ENCODE measurements at places on chromosomes 5 and 9.

DNA sequence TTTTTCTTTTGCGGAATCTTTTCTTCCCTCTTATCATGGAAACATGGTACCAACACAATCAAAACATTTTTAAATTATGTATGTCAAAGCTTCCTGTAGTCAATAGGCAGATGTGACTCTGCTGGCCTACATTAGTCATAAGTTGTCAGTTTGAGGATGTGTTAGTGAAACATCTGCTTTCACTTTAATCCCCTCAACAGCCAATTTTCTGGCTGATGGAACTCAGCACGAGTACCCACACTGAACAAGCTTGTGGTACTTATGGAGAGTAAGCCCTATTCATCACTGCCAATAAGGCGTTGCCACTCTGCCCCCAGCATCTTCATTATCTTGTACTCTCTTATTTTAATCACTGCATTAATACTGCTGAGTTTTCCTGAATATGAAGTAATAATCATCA, 1034.4 kb downstream of the CDH9 start:
- DNase-seq: no peak

- no peak for DNase-seq
Measured at GRCh38 chr5:172599204-172599567, 41.9 kb upstream of the NEURL1B start.

- peak; percentile 57 for DNase-seq
Measured at GRCh38 chr5:58294598-58295305, 165.1 kb downstream of the PLK2 start.

DNA sequence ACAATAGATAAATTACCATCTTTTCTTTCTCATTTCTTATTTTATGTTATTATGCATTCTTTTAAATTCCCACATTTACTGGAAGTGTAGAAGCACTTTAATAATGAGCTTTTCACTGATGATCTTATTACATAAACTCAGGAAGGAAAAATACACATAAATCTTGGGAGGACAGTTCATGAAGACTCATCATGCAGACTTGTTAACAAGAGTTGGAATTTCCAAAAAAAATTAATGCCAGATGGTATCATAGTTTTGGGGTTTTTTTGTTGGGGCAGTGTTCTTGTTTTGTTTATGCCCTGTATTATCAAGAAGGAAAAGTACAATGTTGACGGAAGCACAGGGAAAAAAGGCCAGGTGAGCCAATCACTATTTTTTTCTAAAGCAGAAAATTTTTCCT, 35.1 kb downstream of the CEMIP2 start:
- DNase-seq: no peak

- no peak for DNase-seq
Measured at GRCh38 chr5:123756318-123756665, 244.3 kb downstream of the CSNK1G3 start.

DNA sequence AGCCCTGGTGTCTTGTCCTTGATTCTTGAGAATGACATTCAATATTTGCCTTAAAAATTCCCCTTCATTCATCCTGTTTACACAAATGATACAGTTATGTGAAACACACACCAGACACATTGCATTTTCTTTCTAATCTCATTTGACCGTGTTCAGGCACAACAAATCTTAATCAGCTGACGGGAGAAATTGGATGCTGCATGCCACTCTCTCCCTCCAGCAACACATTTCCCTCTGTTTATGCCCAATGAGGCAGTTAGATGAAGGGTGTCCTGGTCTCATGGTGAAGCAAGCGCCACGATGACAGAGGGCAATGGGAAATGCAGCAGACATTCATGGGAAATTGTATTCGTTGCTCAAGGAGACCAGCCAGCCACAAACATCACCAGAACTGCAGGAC, 3.2 kb upstream of the FGF1 start:
- no peak for DNase-seq

GRCh38 chr9:126607731-126608130, 6.0 kb upstream of the LMX1B start:
- no peak for DNase-seq

DNA sequence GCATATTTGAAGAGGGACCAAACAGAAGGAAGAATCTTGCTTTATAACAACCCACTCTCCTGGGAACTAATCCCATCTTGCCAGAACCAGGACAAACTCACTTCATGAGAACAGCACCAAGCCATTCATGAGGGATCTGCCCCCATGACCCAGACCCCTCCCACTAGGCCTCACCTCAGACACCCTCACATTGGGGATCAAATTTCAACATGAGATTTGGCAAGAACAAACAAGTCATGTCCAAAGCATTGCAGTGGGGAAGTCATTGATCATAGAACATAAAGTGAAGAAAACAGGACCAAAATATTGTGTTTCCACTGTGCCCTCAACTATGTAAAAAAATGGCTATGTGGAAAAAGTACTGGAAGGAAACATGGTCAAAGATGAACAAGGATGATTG, 43.9 kb downstream of the MAP1B start:
- no peak for DNase-seq

DNA sequence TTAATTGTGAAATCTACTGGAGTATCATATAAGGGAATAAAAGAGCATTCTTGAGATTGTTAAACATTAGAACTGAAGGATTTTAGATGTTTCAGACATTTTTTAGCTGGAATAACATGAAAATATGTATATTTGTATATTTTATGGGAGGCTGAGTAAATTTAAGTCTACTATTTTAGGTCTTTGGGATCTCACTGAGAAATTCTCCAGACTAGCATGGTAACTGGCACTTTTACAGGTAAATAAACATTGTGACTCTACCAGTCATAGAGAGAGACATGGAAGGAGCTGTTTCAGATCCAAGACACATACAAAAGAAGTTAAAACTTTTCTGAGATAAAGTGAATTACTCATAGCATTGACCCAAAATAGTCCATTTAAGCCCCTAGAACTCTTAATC, 59.4 kb downstream of the NDUFAF2 start:
- DNase-seq: no peak
